ENCODE measurements at places on chromosomes 4 and X.

DNA sequence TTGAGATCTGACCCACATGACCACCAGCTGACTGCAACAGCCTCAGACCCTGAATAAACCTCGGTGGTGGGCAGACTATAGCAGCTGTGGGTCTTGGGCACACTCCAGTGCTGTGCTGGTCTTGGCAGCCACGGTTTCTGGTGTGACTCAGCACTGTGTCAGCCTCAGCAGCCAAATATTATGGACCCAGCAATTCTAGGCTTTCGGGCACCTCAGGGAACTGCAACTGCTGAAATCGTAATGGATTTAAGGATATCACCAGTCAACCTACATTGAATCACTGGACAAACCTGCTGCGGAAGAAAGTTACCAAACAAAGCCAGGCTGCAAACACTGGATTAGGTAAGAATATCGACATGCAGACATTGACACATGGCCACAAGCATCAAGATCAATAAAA is 10.5 kb upstream of the UBE2NL start:
- no peak for DNase-seq

GRCh38 chr4:88457307-88458103 is 586 bp downstream of the HERC5 start:
- no peak for DNase-seq

DNA sequence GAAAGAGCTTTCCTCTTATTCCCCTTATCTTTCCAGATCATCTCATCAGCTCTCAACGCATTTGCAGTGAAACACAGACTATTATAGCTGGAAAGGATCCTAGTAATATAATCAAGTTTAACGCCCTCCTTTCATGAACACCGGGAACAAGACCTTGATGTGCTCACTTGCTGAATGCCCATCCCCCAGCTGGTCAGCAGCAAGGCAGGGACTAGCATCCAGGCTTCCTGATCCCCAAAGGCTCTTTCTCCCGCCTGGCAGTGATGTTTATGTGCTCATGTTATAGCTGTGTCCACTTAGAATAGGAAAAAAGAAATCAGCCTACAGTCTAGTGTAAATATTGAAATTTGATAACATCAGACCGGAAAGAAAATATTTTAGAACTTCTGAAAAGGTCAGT is 24.6 kb downstream of the GPC4 start:
- DNase-seq = no peak

GRCh38 chrX:50469206-50469605 is 1.4 kb downstream of the DGKK start:
- DNase-seq = no peak

- DNase-seq = no peak
Measured at GRCh38 chrX:29662101-29662500, 553.3 kb upstream of the MAGEB2 start.

- DNase-seq = peak; percentile 72
Measured at GRCh38 chr4:26319949-26320537, 771 bp upstream of the RBPJ start.

- no peak for DNase-seq
Measured at GRCh38 chrX:23251043-23251442, 83.6 kb upstream of the PTCHD1 start.

GRCh38 chrX:13469963-13470684 is 99.3 kb upstream of the EGFL6 start:
- DNase-seq = no peak

DNA sequence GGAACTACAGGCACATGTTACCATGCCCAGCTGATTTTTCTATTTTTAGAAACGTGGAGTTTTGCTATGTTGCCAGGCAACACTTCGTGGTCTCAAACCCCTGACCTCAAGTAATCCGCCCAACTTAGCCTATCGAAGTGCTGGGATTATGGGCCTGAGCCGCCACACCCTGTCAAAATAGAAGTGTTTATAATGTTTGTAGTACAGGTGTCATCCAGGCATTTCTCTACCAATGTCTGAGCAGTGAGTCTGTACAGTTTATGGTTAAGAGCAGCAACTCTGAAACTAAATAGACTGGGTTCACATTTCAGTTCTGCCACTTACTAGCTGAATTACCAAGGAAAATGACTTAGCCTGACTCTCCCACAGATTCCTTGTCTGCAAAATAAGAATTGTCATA is 460.4 kb upstream of the GALNT7 start:
- DNase-seq = no peak

- DNase-seq = no peak
Measured at GRCh38 chrX:68049466-68049865, 383.8 kb downstream of the OPHN1 start.

DNA sequence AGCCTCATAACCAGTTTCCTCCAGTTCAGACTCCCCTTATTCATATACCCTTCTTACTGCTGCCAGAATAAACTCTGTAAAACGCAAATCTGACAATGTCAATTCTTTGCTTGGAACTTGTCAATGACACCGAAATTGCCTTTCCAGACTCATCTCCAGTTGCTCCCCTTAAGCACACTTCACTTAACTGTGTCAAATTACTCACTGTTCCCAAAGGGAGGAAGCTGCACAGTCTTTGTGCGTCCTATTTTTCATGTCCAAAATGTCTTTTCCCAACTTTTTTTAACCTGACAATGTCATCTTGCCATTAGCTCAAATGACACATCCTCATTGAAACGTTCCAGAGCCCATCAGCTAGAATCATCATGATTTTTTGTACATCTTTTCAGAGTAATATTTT is 867.3 kb downstream of the RPA4 start:
- no peak for DNase-seq

GRCh38 chr4:40842725-40843423 is 93.1 kb downstream of the NSUN7 start:
- DNase-seq = no peak

DNA sequence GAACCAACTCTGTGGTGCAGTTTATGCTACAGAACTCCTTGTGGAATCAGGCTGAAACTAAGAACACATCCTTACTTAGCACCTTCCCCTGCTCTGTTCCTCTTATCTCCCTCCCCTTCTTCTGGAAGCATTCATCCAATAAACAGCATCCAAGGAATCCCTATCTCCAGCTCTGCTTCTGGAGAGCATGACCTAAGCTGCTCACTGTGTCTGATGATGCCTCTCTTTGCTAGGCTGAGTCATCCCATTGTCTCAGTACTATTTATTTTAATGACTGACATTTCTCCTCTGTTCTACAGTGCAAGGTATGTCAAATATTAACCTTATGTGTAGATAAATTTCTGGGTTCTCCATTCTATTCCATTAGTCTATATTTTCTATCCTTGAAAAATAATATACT is 71.2 kb downstream of the BEND2 start:
- no peak for DNase-seq

Data from T1000 (cell line).